ENCODE measurements at places on chromosomes 11 and 22.

GRCh38 chr11:60914633-60915247, 782 bp downstream of the TMEM109 start:
- DNase-seq = peak; percentile 15

DNA sequence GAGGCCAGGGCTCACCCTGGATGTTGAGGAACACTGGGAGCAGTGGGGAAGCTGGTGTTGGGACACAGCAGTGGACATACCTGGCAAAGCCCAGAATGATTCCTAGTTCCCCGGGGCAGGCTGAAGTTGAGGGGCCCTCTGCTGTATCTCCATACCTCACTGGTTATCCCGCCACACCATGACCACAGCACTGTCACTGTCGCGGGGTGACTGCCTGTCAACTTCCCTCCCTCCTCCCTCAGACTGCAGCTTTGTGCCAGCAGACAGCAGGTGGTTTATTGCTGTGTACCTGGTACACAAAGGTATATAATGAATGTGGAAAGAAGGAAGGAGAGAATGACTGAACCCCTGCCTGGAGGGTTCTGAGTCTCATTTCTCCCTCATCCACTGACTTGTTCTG, 318.7 kb downstream of the TMEM135 start:
- no peak for DNase-seq

DNA sequence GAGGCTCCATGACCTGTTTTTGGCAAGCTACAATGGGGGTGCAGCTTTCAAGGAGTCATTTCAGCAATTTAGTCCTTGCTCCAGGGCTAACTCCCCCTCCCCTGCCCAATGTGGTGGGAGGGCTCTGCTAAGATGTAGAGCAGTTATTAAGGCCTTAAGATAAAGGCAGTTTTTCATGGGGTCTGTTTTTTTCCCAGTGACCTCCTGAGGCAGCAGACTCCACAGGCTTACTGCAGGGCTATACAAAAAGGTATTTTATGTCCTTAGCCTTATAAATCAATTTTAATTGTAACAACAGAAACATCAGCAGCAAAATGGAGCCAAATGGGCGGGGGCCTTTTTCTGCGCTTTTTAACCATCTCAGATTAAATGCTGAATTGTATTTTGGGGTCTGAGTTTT, 192.3 kb downstream of the KIRREL3 start:
- DNase-seq = no peak

GRCh38 chr11:46835897-46836296, 10.2 kb downstream of the CKAP5 start:
- DNase-seq = no peak

DNA sequence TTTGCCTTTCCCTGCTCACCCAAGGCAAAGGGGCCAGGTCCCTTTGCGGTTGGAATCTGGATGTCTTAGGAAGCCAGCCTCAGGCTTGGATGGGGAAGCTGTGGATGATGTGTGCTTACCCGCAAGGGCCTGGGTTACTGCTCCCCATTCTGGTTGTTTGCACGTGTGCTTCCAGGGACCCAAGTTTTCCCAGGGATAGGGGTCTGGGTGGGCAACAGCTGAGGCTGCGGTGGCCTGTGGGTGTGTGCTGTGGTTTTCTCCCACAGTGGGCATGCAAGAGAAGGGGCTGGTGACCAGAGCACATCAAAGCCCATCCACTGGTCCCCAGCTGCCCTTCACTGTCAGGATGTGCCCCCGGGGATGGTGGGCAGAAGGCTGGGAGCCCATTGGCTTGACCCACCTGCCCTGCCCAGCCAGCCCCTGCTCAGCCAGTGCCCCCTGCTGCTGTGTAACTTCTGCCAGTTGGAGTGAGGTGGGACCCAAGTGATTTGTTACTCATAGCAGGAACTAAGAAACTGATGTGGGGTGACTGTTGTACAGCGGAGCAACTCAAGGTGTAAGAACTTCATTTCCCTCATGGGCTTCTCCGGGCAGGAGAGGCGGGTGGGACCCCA, 3.3 kb downstream of the CAPN5 start:
- DNase-seq = no peak

- DNase-seq = peak; percentile 3
These were observed 52.7 kb downstream of the PHF21B start for GRCh38 chr22:44956840-44957767.

GRCh38 chr11:27520226-27520625, 13.7 kb upstream of the LIN7C start:
- DNase-seq = no peak

GRCh38 chr11:124172599-124172998, 10.5 kb upstream of the OR10D3 start:
- no peak for DNase-seq

GRCh38 chr11:62105667-62106191, 18.1 kb upstream of the INCENP start:
- no peak for DNase-seq

- DNase-seq = no peak
These were observed 68.6 kb downstream of the CDKN1C start for GRCh38 chr11:2816941-2817421.

GRCh38 chr22:49623176-49623575, 204.5 kb downstream of the BRD1 start:
- no peak for DNase-seq

DNA sequence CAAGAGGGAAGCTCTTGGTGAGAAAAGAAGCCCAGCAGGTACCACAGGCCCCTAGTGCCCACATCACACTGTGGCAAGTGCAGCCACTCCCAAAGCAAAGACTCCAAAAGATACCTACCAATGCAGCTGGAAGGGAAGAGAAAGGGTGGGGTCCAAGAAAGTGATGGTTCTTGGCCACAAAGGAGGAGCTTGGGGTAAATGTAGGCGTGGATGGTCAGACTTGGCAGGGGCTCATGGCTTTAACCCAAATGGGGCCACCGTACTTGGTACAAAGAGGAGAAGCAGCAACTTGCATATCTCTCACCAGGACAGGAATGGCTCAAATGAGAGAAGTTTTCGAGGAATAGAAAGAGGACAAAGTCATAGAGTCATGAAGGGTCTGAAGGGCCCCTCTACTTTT, 4.8 kb downstream of the MAP3K11 start:
- no peak for DNase-seq

DNA sequence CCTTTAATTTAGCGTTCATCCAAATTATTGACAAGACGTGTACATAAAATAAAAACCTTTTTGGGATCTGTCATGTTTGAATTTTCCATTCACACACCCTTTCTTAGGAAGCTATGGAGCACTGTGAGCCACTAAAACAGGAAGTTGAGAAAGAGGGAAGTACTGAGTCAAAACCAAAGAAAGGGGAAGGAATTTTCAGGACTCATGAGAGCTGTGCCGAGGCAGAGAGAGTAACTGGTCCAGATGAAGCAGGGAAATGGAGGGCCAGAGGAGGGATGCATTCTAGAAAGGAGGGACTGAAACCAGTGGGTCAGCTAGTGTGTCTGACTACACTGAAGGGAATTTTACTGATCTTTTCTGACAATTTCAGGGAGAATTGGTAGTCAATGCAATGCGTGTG, 24.9 kb downstream of the APLP2 start:
- no peak for DNase-seq

DNA sequence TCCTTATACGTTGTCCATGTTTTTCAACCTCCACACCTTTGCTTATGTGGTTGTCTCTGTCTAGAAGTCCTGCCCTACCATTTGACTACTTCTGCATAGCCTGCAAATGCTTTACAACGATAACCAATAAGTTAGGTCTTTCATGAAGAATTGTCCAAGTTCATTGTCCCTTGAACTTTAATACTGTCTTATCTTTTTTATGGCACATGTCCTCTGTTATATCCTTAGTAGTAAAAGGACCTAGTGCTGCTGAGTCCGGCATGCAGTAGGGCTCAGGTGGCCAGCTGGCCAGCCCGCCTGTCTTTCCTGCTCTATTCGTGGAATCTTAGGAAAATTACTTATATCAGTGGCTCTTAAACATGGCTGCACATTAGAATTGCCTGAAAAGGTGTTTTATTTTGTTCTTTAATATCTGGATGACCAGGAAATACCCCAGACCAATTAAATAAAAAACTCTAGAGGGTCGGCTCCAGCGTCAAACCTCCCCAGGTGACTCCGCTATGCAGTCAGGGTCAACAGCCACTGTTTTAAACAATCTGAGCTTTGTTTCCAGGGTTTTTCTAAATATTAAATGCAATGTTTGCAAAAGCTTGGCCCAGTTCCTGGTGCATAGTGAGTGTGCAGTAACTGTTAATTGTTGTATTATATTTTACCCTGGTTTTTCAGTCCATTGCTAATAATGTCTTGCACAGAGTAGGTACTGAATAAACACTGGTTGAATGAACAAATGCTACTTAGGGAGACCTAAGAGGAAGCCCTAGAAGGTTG, 64.6 kb upstream of the SESN3 start:
- DNase-seq = no peak

- no peak for DNase-seq
These were observed 72.0 kb downstream of the LARGE1 start for GRCh38 chr22:33848251-33848650.

- no peak for DNase-seq
These were observed 101.8 kb downstream of the TRIM44 start for GRCh38 chr11:35764417-35764816.

GRCh38 chr11:691710-692590, 3.1 kb downstream of the DEAF1 start:
- DNase-seq = no peak

DNA sequence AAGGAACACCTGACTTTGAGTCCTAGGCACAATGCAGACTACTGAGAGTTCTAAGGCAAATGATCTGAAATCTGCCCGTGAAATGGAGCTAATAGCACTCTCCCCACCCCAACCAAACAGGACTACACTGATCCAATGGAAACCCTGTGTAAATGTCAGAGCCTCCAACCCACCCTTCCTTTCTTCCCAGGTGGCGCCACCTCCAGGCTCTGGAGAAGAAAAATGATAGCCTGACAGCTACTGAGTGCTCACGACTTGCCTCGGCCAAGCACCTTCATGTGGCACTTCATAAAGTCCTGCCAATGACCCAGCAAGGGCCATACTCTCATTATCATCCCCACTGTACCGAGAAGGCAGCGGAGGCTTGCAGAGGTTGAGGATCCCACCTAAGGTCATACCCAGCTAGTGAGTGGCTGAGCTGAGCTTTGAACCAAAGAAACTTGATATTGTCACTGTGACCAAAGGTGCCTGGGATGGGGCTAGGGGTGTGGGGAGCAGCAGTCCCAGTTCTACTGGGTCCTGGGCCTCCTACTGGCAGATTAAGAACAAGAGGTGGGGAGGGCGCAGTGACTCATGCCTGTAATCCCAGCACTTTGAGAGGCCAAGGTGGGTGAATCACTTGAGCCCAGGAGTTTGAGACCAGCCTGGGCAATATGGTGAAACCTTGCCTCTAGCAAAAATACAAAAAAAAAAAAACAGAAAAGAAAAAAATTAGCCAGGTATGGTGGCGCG, 20.5 kb downstream of the TST start:
- DNase-seq = no peak

DNA sequence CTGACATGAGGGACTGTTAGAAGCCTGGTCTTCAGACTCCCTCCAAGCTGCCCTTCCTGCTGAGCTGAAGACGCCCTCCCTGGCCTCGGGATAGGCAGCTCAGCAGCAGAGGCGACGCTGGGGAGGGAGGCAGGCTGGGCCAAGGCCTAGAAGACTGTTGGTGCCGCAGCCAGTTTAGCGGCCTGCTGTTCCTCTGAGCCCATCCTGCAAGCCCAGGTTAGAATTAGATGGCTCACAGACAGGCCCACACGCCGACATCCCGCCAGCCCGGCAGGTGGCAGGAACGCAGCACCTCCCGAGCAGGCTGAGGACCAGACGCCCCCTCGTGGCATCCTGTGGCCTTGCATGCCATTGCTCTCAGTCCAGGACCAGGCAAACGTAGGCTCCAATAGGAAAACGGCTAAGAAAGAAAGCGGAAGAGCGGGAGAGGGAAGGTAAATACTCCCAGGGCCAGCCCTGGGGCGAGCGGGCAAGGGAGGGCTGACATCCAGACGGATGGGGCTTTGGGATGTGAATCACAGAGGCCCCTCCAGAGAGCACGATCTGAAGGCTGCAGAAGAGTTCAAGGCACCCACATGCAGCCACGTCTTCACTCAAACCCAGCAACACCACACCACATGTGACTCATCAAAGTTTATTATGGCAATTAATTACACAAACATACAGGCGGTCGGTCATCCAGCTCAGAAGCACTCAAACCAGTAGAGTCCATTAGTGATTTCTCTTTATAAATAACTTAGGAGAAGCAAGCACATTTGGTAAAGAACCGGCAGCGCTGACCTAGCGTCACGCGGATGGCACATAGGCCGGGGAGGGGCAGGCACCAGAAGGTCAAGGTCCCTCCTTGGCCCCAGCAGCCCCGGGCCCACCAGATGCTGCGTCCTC, 27.6 kb downstream of the CD5 start:
- DNase-seq = no peak

DNA sequence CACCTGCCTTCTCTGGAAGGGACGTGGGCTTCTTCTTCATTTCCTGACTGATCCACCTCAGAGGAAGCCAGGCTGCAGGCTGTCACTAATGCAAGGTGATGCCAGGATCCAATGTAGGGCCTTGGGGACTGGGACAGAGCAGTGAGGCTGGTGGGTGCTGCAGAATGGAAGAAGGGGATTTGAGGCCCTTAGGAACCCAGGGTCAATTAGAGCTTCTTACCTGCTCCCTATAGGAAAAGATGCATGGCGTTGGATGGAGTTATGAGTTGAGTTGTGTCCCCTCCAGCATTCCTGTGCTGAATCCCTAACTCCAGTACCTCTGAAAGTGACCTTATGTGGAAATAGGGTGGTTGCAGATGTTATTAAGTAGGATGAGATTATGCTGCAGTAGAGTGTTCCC, 190.4 kb downstream of the MIAT start:
- DNase-seq = no peak

GRCh38 chr11:25615069-25615468, 716.9 kb upstream of the ANO3 start:
- DNase-seq = no peak

GRCh38 chr22:24435861-24436371, 8.5 kb downstream of the ADORA2A start:
- no peak for DNase-seq

DNA sequence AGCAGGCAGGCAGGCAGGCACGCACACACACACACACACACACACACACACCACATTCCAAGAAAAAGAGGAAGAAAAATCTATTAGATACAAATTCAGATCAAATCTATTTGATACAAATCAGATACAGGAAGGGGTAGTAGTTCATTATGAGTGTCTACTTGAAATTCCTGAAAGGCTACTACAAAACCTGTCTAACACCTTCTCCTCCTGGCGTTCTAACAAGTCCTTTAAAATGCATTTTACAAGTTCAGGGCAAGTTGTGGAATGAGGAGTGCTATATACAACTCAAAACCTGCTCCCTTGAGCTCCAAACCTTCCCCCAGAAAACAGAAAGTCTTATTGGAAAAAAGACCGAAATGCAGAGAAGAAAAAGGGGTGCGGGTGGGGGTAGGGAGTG, 476 bp downstream of the ARHGAP32 start:
- no peak for DNase-seq

Measured in NCI-H526 treated with DMSO at 0.1 percent for 48 hours (cell line).